Activated naive CD8-positive, alpha-beta T cell treated with anti-CD3 and anti-CD28 coated beads, Interleukin-2, amount 10 ng/mL, durations not matched to agents 7 days and 5 days (primary cell): ENCODE measurements at places on chromosomes 6 and 20. TPM values are rescaled to one million over a fixed set of nuclear protein-coding genes. Genes with fewer than 3 reads are reported as not detected.

Gene CCHCR1
- total RNA-seq = 52.5 TPM

Gene SLC44A4
- not detected for total RNA-seq

Gene THBD
- total RNA-seq = 0.34 TPM

Gene SAMD3
- 51.0 TPM for total RNA-seq

Gene SUMO4
- total RNA-seq = 9.3 TPM

Gene RAB44
- total RNA-seq = not detected

Gene MBOAT1
- total RNA-seq = 14.8 TPM

Gene ME1
- total RNA-seq = 0.88 TPM

Gene DEF6
- 213 TPM for total RNA-seq

GRCh38 chr20:56724241-56724757 is 95.2 kb downstream of the TFAP2C start:
- DNase-seq = no peak
- H3K36me3 ChIP-seq = no peaks in the 10 kb centered on the region
- H3K4me1 ChIP-seq = no peaks in the 10 kb centered on the region

DNA sequence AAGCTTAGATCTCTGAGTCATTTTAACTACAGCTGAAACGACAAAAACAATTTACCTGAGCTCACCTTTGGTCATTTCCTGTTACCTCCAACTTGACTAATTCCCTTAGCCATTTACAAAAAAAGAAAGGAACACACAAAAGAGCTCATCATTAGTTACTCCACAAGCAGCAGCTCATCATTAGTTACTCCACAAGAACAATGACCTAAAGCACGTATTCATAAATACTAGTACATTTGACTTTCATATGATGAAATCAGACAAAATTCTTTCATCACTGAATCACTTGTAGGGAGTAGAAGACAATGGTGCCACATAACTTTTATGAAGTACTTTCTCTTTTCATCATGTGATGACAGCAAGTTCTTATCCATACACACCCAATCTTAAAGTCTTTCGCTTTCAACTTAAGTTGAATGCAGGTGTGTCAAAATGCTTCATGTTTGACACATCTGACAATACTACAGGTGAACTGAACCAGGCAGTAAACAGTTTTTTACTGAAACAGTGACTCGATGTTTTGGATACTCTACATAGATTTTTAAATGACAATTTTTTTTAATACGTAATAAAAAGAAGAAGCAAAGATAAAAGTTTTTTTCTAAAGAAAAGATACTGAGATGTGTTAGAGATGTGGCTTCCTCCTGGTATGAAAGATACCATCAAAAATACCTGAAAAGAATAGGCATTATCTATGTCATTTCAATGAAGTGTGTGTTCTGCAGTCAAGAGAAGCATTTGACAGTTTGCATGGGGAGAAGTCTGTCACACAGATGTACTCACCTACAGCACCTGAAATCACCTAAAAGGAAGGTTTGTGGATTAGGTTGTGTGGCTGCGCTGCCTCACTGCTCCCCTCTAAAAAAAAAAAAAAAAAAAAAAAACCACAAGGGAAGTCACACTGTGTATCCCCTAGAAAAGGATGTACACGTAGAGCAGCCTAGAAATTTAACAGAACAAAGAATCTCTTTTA is 109.1 kb downstream of the PRDM1 start:
- peaks cover 37% of the 10 kb centered on the region for H3K36me3 ChIP-seq
- H3K4me3 ChIP-seq = peak overlapping the region; percentile 56
- no peaks in the 10 kb centered on the region for H3K27me3 ChIP-seq
- H3K4me1 ChIP-seq = peaks cover 45% of the 10 kb centered on the region
- no peak for DNase-seq

DNA sequence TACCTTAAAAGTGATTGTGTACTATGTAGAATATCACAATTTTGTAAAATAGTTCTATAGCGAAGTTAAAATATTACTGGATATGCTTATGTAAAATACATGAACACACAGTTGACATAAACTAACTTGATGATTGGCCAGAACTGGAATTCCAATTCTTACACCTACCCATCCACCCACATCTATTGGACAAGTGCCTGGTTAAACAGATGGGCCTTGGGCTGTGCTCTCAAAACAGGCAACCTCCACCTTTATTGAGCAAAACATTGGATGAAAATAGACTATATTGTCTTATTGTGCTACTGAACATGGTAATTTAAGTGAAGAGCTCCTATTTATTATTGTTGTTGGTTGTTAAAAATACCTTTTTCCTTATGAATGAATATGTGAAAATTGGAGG is 154.0 kb upstream of the FLRT3 start:
- H3K27me3 ChIP-seq = no peaks in the 10 kb centered on the region
- H3K27ac ChIP-seq = no peak overlapping the region
- H3K36me3 ChIP-seq = no peaks in the 10 kb centered on the region
- no peak overlapping the region for H3K4me3 ChIP-seq
- no peaks in the 10 kb centered on the region for H3K4me1 ChIP-seq

GRCh38 chr6:42873313-42873712 is 6.1 kb upstream of the RPL7L1 start:
- no peak overlapping the region for H3K4me3 ChIP-seq
- no peak for DNase-seq
- H3K27ac ChIP-seq = no peak overlapping the region
- H3K4me1 ChIP-seq = peaks cover 2% of the 10 kb centered on the region

GRCh38 chr6:101281266-101281665 is 112.2 kb upstream of the GRIK2 start:
- no peaks in the 10 kb centered on the region for H3K27me3 ChIP-seq
- no peaks in the 10 kb centered on the region for H3K4me1 ChIP-seq
- H3K27ac ChIP-seq = no peak overlapping the region
- no peak for DNase-seq

DNA sequence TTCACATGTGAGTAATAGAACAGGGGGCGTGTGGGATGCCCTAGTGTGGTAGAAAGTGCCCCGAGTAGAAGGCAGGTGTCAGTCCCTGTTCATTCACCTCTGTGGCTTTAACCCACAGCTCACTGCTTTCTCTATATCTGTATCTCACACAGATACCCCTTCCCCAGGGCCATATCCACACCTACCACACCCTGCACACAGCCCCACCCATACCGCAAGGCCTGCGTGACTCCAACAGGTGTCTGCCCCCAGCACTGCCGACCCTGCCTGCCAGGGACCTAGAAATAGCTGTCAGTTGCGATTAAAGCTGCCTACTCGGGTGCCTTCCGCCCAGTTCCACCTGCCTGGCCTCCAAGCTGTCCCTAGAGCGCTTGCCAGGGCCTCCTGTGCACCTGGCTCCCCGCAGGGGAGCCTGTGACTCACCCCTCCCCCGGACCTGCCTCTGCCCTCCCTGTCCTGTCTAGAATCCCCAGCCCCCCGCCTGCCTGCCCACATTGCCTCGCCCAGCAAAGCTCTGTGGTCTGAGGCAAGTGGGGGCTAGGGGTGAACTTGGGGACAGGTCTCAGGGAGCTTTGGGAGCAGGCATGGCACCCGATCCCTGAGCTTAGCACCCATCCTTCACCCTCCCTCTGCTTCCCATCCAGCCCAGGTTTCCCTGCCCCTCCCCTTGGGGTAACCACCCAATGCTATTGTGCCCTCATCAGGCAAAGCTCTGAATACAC is 38.3 kb upstream of the ID1 start:
- peak overlapping the region; percentile 56 for H3K27ac ChIP-seq
- H3K27me3 ChIP-seq = no peaks in the 10 kb centered on the region
- no peak for DNase-seq
- H3K4me3 ChIP-seq = no peak overlapping the region
- H3K4me1 ChIP-seq = peaks cover 10% of the 10 kb centered on the region
- peaks cover 8% of the 10 kb centered on the region for H3K36me3 ChIP-seq

- H3K4me3 ChIP-seq = no peak overlapping the region
- H3K4me1 ChIP-seq = peaks cover 24% of the 10 kb centered on the region
- peaks cover 2% of the 10 kb centered on the region for H3K36me3 ChIP-seq
- DNase-seq = no peak
- no peaks in the 10 kb centered on the region for H3K27me3 ChIP-seq
- H3K27ac ChIP-seq = no peak overlapping the region
Observed at GRCh38 chr20:10508060-10508459, 73.0 kb downstream of the SLX4IP start.

DNA sequence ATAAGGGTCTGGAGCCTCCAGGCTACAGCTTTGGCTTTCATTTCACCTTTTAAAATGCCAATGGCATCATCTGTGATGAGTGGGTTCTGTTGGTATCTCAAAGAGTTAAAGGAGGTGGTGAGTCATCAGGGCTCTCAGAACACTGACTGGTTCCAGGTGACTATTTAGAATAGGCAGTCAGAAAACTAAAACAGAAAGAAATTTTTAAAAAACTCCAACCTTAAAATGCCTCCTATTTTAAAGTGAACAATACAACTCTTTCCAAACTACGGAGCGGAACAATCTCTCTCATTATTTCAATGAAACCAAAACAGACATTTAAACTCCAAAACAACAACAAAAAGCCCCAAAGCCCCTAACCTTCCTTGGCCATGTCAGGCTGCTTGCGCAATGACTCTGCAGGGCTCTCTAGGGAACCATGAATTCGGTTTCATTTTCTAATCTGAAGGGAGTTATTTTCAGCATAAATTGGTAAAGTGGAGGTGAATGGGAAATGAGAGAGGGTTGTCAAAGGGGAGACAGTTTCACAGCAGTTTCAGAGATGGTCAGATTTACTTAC is 194.9 kb downstream of the KIF6 start:
- peaks cover 10% of the 10 kb centered on the region for H3K27me3 ChIP-seq
- no peak overlapping the region for H3K27ac ChIP-seq
- no peak for DNase-seq
- H3K4me3 ChIP-seq = no peak overlapping the region
- H3K4me1 ChIP-seq = peaks cover 4% of the 10 kb centered on the region
- H3K36me3 ChIP-seq = no peaks in the 10 kb centered on the region

GRCh38 chr20:24096264-24096663 is 107.7 kb upstream of the GGTLC1 start:
- no peak overlapping the region for H3K4me3 ChIP-seq
- peaks cover 8% of the 10 kb centered on the region for H3K4me1 ChIP-seq
- no peak for DNase-seq
- no peaks in the 10 kb centered on the region for H3K36me3 ChIP-seq
- H3K27ac ChIP-seq = no peak overlapping the region

DNA sequence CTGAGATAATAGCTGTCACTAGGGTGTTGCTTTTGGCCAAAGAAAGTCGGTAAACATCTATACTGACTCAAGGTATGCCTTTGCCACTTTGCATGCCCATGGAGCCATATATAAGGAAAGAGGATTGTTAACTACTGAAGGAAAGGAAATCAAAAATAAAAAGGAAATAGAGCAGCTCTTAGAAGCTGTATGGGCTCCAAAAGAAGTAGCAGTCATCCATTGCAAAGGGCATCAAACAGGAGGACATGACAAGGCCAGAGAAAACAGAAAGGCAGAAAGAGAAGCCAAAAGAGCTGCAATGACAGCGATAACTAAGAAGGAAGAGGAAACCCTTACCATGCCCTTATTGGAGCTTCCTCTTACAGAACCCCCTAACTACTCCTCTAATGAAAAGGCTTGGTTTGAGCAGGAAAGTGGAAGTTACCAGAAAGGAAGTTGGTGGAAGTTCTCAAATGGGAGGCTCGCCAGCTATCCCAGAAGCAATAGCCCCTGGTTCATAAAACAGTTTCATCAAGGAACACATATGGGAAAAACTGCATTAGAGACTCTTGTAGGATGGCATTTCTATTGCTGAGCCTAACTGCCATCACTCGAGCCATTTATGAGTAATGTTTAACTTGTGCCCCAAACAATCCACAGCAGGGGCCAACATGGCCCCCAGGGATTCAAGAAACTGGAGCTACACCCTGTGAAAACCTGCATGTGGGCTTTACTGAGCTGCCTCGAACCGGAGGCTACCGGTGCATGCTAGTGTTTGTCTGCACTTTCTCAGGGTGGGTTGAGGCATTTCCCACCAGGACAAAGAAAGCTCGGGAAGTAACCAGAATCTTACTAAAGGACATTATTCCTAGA is 7.0 kb downstream of the IL22RA2 start:
- no peak overlapping the region for H3K4me3 ChIP-seq
- no peak overlapping the region for H3K27ac ChIP-seq
- DNase-seq = no peak
- peaks cover 19% of the 10 kb centered on the region for H3K4me1 ChIP-seq
- peaks cover 5% of the 10 kb centered on the region for H3K27me3 ChIP-seq

DNA sequence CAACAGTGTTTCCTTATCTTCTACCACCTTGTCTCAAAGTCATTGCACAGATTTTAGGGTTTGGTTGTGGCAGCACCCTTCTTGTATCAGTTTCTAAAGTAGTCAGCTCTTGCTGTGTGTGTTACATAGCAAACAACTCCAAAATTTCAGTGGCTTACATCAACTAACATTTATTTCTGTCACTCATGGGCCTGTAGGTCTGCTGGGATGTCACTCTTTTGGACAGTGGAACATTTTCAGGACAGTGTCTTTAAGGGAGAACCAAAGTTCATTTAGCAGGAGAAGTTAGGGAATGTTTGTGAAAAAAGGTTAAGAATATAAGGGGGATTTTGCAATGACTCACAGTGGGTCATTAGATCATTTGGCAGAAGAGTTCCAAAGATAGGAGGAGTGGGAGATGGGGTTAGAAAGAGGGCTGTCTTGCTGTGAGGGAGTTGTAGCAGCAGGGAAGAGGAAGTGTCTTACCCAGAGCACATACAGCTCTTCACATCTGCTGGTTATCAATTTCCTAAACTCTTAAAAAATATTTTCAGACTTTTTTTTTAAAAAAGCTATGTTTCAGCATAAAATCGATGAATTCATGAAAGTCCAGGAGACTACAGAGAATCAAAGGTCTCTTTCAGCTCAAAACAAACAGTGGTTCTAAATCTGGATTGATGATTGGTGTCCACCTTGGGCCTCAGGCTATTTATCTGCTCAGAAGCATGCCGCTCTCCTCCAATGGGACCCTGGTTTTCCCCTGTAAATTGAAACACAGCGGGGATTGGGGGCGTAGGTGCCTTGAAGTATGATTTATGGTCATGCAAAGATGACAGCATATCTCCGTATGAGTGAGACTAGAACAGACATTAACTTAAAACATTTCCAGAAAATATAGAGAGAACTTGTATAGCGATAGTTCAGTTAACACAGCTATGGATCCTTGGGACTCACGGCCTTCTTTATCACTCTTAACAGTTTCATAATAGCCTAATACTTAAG is 117.3 kb downstream of the B3GAT2 start:
- H3K4me1 ChIP-seq = peaks cover 3% of the 10 kb centered on the region
- H3K27ac ChIP-seq = no peak overlapping the region
- H3K27me3 ChIP-seq = no peaks in the 10 kb centered on the region
- H3K36me3 ChIP-seq = peaks cover 15% of the 10 kb centered on the region
- DNase-seq = no peak

DNA sequence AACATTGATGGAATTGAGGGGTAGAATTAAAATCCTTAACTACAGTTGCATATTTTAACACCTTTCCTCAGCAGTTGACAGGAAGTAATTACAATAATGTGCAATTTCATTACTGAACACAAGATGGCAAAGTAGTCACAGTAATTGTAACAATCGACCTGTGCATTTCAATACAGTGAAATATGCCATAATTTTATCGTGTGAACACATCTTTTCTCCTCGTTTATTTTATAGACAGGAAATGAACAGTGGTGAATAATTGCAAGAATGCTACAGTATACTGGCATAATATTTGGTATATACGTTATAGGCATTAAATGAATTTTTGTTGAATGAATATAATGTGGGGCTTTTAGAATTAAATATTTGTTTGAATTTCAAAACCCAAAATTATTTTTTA is 25.0 kb downstream of the CYB5R4 start:
- H3K4me1 ChIP-seq = peaks cover 9% of the 10 kb centered on the region
- no peaks in the 10 kb centered on the region for H3K27me3 ChIP-seq
- no peak for DNase-seq
- no peak overlapping the region for H3K4me3 ChIP-seq
